ENCODE measurements at places on chromosomes 5 and 9.
A peak's percentile ranks its signal among the peaks of the same experiment; 100 is the strongest.

GRCh38 chr5:66860199-66860975 is 264.2 kb downstream of the MAST4 start:
- no peak for DNase-seq

DNA sequence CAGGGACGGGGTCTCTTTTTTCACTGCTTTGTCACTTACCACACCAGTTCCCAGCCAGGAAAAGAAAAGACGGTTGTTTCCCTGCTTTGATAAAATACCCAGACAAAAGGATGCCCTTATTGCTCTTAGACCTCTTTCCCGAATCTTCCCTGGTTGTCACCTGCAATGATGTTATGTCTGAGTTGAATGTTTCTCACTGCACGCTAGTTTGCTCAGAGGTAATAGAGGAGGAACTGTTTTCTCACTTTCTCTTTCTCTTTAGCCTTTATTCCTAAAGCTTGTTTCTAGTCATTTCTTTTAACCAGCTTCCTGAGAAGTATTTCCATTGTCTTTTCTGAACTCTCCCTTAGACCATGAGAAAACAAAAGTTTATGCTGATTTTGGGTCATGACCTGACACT is 32.9 kb downstream of the ACER2 start:
- DNase-seq, result no peak

- no peak for DNase-seq
Measured at GRCh38 chr5:52498607-52499006, 289.1 kb upstream of the ITGA1 start.

- DNase-seq, result no peak
Measured at GRCh38 chr9:32722704-32723103, 60.6 kb upstream of the TMEM215 start.

- peak; percentile 16 for DNase-seq
Measured at GRCh38 chr9:34123682-34124081, 2.8 kb downstream of the DCAF12 start.

DNA sequence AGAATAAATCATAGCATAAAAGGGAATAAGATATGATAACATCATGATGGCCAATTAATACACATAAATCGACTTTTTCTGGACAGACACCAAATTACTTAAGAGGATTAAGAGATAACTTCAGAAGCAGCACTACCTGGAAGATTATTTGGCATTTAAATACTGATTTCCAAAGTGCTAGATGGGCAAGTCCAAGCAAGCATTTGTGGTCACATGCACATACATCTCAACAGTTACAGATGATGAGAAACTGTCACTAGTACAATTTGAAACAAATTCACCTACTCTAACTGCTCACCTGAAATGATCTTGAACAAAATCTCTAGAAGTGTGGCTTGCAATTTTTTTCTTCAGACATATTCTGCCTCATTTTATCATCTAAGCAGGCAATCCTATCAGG is 26.8 kb upstream of the RASGEF1C start:
- DNase-seq, result no peak

DNA sequence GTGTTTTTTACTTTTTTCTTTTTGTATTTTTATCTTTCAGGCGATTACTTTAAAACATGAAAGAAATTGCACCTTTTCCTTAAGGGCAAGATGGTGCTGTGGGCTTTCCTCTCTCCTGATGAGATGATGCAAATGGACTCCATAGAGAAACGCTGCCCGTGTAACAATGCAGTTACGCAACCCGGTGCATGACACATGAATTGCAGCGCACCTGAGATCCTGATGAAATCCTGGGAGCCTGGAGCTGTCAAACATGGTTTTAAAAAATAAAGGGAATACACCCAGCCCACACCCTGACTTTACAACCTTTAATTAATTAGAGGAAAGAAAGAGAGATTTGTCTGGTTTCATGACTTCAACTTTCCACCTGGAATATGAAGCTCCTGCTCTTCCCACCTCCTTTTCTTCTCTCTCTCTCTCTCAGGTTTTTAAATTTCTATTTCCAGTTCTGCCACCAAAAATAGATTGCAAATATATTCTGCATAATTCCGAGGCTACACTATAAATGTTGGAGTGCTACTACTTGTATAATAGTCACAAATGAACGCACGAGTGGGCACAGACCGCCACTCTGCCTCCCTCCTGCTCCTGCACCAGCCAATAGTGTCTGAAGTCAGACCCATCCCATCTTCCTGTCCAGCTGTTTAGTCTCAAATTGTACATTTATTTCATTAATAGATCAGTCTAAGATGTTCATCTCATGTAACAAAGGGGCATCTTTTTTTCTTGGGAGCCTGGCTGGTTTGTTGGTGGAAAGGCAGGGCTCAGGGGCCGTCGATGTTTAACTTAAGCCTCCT is 179.1 kb downstream of the AUH start:
- no peak for DNase-seq

- no peak for DNase-seq
Measured at GRCh38 chr5:110738503-110738811, 350 bp upstream of the SLC25A46 start.

- no peak for DNase-seq
Measured at GRCh38 chr9:133268335-133269056, 6.5 kb downstream of the ABO start.

DNA sequence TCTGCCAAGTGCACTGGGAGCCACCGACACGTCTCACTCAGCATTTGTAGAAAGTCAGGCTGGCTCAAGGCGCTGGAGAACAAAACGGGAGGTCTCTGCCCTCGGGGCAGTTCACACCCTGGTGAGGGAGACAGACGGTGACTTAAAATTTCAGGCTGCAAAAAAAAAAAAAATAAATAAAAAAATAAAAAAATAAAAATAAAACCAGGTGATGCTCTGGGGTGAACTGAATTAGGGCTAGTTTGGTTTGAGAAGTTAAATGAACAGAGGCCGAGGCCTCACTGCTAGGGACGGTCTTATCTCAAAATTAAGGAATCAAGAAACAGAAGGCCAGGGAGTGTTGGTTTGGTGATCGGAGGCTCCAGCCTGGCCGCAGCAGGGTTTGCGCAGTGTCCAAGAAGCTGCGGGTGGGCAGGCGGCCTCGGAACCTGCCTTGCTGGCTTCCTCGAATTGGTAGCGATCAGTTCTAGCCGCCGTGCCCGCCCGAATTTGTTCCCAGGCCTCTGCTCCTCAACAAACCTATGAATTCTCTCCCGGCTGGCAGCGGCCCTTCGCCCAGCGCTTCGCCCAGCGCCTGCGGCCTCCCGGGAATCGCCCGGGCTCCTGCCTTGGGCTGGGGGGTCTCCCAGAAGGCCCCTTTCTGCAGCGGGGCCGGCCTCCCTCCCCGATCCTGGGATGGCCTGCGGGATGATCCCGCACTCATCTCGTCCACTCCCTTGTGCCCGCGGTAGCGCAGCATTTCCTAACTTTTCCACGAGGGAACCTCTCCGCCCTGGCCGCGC is 1.5 kb downstream of the NKX2-5 start:
- no peak for DNase-seq

DNA sequence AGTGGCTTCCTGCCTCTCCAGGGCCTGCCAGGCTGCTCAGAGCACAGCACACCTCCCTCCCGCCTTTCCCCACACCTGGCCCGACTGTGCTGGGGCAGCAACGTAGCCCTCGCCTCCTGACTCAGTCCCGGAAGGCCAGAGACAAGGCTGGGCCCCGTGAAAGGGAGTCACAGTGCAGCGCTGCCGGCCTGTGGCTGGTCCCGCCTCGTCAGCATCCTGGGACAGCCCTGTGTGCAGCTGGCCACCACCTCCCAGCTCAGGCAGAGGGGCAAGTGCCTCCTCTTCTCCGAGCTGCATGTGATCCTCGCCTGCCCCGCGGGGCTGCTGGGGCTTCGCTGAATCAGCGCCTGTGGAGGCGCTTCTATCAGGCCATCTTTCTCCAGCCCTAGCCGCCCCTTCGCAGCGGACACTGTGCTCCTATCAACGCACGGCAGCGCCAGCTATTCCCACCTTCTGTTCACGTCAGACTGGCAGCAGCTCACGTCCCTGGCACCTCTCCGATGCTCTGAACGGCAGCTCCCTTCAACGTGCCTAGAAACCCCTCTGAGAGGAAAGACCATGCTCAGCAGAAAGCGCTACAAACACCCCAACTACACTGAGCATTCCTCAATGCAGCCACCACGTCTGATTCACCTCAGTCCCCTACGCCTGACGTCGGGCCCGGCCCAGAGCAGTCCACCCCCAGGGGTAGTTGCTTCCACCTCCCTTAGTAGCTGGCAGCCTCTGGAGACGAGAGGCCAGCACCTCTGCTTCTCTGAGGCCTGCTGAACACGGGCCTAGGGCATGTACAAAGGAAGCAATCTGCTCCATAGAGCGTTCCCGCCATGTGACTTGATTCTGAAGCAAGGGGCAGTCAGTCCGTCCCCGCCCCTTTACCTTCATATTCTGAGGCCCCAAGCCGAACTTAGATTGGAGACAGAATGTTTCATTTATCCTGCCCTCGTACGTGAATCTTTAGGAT is 78.8 kb downstream of the GPR21 start:
- DNase-seq, result peak; percentile 22

GRCh38 chr5:15834596-15835245 is 334.7 kb downstream of the FBXL7 start:
- DNase-seq, result no peak

DNA sequence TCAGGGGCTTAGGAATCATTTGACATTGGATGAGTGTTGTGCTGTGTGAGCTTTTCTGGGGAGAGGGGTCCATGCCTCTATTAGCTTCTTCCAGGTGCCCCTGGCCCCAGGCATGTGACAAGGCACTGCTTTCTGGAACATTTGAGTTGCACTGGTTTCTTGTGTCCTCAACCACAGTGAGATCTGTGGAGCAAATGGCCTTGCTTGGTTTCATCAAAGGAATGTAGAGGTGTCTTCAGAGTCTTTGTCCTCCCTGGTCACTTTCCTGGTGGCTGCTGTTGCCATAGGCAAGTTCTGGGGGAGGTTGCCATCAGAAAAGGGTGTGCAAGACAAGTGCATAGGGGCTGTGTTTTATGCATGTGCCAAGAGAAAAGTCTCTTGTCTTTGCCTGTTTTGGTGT is 157.5 kb downstream of the MACROH2A1 start:
- no peak for DNase-seq

- no peak for DNase-seq
Measured at GRCh38 chr9:124392254-124392870, 22.9 kb downstream of the PSMB7 start.

DNA sequence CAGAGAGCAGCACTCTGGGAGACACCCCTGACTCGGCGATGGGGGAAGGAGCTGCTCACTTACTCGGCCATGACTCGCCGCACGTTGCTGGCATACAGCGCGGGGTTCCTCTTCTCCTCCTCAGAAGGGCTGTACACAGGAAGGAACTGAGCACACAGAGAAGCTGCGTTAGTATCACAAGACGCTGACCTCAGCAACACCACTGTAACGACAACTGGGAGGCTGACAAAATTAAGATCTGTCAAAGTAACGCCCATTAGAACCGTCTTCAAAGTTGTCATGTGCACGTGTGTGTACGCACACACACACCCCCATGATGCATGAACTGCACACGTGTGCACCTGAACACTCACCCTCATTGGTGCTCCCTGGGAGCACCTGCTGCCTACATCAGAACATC is 32.1 kb upstream of the SLC6A3 start:
- DNase-seq, result no peak

DNA sequence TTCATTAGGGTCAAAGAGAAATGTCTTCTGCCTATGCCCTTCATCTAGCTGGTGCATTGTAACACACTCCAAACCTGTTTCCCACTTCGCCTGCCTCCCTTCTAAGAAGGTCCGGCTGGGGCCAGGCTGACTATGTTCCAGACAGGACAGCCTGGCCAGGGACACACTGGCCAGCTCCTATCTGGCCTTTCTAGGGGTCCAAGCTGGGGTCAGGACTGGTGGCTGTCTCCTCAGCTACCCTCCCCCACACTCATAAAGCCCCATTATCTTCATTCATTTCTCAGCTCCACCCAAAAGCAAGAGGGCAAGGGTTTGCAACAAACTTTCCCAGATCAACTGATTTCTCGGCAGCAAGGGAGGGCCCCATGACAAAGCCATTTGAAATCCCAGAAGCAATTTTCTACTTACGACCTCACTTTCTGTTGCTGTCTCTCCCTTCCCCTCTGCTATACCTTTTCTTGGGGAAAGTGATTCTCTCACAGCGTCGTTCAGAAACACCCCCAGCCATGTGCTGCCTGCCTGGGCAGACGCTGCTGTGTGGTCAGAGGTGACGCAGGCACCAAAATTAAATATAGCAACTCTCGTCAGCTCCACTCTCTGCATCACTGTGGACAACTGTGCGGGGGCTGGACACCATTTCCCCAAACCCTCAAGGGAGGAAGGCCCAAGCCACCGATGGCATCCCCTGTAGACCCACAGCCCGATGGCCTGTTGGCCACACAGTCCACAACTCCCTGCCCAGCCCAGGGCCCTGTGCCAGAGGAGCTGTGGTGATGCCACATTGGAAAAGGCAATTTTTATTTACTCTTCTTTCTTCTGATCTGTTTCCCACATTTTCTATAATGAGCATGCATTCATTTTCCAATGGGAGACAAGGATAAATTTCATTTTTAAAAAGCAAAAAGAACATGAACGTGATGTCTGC is 6.1 kb downstream of the IL13 start:
- no peak for DNase-seq

GRCh38 chr5:150266871-150267291 is 22.7 kb downstream of the CAMK2A start:
- DNase-seq, result no peak

DNA sequence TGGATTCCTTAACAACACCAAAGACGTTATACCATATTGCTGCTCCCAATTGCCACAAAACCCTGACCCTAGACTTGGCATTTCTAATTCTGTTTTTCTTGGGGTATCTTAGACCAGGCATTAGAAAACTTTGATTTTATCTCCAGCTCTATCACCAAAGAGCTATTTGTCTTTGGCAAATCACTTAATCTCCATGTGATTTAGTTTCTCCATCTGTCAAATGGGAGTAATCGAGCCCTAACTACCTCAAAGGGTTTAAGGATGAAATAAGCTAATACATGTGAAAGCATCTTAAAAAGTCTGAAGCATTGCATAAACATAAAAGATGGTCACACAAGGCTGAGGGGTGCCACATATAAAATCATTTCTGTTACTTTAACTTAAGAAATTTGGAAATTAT is 60.6 kb downstream of the FYB1 start:
- DNase-seq, result no peak

- no peak for DNase-seq
Measured at GRCh38 chr5:38953426-38954012, 107.7 kb downstream of the OSMR start.

DNA sequence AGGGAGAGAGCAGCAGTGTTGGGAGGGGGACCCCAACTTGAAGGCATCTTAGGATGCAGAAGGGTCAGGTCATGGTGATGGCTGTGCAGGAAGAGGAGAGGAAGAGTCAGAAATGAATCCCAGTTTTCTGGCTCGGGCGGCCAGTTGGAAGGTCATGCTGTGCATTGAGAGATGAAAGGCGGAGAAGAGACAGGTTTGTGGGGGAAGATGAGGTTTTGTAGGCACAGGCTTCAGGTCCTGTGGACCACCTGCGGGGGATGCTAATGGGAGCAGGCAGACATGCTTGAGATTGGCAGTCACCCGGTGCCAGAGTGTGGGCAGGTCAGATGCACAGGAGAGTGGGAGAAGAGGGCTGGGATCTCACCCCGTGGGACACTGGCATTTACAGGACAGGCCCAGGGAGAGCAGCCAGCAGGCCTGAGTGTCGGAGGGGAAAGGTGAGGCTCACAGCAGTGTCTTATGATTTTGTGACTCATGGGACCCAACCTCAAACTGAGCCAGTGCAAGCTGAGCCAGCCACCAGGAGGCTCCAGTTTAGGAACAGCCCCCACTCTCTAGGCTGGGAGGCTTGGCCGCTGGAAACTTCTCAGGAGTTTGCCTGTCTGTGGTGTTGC is 17.5 kb downstream of the STXBP1 start:
- peak; percentile 16 for DNase-seq

- no peak for DNase-seq
Measured at GRCh38 chr5:82806513-82806912, 270.7 kb downstream of the TMEM167A start.

GRCh38 chr5:113505181-113505580 is 8.3 kb upstream of the YTHDC2 start:
- DNase-seq, result no peak

GRCh38 chr5:41408676-41409443 is 101.5 kb downstream of the PLCXD3 start:
- DNase-seq, result no peak
